NCI-H2029 (cell line): ENCODE measurements at places on chromosomes 1 and 21.

GRCh38 chr1:163035446-163036249, 33.5 kb upstream of the RGS4 start:
- DNase-seq = no peak

- peak; percentile 88 for DNase-seq
These were observed 215.5 kb downstream of the KCNJ6 start for GRCh38 chr21:37700641-37701202.

DNA sequence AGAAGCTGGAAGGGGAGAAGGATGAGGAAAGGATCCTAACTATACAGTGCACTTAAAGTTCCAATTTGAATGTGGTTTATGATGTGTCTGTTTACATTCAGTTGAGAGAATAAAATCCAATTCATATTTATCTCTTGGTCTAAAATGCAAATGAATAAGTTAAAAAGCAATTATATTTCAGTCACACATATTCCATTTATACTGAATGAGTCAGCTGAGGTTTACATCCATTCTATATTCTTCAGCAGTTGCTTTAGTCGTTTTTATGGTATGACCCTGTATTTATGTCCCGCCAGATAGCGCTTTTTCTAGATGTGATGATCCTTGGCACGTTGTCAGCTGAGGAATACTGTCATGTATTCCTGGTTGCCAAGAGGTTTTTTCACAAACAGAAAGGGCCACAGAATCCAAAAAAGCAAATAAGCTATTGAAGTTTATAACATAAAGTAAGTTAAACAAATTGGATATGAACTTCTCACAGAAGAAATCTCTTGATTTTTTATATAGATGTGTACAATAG, 866.2 kb downstream of the NCAM2 start:
- no peak for DNase-seq

DNA sequence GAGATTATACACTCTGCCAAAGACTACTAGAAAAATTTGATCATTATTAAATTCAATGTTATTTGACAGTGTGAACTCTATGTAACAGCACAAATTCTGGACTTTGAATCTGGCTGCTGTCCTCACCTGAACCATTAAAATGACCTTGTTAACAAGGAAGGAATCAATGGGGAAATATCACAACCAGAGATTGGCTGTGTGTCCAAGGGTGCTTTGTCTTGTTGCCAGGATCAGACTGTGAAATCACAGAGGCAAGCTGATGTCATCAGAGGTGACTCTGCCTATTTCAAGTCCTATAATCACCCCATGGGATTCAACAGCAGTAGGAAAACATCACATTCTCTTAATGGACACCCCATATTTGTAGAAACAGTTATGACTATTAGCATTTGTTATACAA, 46.8 kb downstream of the ADAMTS5 start:
- DNase-seq = no peak

DNA sequence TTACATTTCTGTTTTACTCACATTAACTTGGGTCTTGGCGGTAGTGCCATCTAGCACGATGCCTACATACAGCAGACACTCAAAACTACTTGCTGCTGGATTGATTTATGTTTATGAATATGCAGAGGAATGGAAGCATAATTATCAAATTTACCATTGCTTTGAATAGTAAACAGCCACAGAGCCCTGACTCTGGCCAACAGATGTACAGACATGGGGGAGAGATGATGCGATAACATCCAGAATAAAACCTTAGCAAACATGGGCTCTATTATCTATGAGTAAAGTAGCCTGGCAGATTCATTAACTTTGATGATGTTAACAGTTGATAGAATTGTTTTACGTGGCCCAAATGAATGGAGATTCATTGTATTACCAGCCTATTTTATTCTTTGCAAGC, 42.8 kb downstream of the PTGFR start:
- no peak for DNase-seq

DNA sequence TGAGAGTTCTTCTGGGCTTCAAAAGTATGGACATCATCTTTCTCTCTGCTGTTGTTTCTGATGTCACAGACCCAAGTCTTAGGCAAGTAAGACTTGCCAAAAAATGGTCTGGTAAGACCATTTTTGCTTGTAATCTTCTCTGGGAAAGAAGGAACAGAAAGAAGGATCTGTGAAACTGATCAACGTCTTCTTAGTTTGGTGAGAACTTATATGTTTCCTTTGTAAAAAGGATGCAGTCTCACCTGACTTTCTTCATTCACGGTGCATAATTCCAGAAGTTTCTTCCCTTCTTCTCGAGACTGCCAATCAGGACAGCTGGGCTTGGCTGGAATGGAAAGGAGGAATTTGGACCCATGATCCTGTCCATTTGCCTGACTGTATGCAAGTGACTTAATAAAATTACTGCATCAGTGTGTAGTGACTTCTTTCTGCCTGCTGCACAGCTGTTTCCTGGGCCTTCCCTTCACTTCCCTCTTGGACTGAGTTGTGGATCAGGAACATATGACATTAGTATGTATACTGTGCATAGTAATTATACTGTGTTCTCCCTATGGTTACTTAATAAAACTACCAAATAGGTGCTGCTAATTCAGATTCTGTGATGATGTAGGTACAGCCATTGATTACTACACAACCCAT, 7.6 kb upstream of the DENND1B start:
- no peak for DNase-seq

- no peak for DNase-seq
These were observed 183.5 kb downstream of the RUNX1 start for GRCh38 chr21:34865400-34866241.

DNA sequence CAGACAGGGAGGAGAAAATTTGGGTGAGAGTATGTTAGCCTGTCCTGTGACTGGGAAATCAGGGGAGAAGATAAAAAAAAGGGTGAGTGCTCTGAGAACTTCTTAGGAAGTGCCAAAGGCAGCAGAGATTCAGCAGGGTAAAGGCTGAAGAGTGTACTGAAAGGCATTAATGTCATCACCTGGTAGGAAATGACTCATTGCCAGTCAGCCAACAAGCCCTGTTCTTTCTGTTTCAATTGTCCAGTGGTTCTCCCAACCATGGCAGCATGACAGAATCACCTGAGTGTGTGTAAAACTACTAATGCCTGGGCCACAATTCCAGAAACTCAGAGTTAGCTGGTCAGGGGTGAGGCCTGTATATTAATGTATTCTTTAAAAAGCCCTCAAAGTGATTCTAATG, 83.5 kb downstream of the INTS7 start:
- peak; percentile 34 for DNase-seq

DNA sequence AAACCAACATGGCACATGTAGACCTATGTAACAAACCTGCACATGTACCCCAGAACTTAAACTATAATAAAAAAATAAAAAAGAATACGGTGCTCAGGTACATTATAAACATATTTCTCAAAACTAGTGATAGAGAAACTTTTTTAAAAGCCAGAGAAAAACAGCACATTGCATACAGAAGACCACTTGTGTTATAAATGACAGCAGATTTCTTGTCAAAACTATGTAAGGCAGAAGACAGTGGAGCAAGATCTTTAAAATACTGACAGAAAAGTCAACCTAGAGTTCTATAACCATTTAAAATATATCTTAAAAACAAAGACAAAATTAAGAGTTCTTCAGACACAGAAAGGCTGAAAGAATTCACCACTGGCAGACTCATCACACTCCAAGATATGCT, 144.7 kb downstream of the NEGR1 start:
- no peak for DNase-seq

- DNase-seq = no peak
These were observed 2.5 kb upstream of the ZNF683 start for GRCh38 chr1:26375081-26375480.

GRCh38 chr1:98793136-98793535, 131.6 kb downstream of the SNX7 start:
- DNase-seq = no peak

- DNase-seq = no peak
These were observed 6.3 kb downstream of the OR14I1 start for GRCh38 chr1:248696261-248696660.

DNA sequence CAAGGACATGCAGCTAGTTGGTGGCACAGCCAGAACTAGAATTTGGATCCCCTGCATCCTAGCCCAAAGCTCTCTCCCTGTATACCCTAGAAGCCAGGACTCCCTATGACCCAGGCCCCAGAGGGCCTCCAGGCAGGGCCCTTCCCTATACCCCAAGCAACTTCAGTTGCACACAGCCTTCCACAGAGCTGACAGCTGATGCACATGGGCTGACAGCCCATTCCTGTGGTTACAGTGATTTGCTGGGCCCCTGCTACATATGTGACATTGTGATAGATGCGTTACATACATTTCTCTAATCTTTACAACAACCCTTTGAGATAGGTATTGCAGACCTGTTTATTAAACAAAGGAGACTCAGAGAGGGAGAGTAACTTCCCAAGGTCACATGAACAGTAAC, 5.8 kb downstream of the ATP1A2 start:
- no peak for DNase-seq

GRCh38 chr1:220906561-220907334, 27.5 kb downstream of the HLX start:
- DNase-seq = no peak

DNA sequence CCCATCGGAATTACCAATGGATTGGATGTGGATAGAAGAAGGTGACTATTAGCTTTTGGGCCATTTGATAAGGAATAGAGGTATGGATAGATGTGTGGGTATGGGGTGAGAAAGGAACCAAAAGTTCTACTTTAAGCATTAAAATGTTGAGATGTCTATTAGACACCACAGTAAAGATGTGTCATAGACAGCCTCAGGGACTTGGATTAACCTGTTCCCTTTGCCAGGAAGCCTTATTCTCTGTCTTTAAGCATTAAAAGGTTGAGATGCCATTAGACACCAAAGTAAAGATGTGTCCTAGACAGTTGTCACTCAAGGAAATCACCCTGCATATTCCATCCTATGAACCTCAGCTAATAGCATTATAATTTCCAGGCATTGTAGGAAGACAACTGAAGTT, 11.0 kb upstream of the DENND1B start:
- no peak for DNase-seq

GRCh38 chr1:93774707-93775106, 93.1 kb upstream of the BCAR3 start:
- DNase-seq = no peak

DNA sequence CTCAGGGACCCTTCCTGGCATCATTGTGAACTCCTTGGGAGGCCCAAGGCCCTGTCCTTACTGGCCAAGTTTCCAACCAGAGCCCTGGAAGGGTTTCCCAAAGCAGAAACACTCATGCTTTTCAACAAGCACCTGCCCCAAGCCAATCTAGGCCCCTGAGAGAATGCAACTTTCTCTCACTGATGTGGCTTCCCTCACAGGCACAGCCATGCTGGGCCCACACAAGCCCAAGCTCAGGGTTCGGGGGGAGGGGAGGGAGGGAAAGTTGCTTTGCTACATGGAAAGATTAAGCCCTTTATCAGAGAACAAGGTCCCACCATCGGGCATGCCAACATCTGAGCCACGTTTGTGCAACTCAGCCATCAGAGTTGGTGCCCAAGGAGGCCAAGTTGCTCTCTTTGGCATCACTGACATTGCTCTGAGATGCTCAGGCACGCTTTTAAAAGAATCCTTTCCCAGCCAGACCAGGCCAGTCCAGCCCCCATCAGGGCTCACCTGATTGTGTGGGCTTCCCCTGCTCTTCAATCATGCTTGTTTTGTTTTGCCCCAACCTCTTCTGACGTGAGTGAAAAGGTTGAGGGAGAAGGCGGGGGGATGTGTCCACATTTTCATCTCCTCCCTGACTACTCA, 43.5 kb downstream of the RIMS3 start:
- DNase-seq = no peak

DNA sequence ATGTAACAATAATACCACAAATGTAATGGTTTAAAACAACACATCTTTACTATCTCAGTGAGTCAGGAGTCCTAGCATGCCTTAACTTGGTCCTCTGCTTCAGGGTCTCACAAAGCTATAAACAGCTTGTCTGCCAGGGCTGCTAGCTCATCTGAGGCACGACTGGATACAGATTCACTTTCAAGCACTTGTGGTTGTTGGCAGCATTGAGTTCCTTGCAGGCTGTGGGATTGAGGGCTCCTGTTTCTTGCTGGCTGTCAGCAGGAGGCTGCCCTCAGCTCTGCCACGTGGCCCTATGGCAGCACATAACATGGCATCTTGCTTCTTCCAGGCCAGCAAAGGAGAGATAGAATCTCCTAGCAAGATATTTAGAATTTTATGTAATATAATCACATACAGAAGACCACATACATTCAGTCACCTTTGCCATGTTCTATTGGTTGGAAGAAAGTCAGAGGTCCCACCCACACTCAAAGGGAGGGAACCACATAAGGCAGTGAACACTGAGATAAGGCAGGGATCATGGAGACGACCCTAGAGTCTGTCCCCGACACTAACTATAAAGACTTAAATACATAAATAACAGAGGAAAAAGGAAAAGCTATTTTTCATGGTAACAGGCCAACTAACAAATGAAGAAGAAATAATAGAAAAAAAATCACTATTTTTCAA, 18.9 kb upstream of the IPP start:
- no peak for DNase-seq

DNA sequence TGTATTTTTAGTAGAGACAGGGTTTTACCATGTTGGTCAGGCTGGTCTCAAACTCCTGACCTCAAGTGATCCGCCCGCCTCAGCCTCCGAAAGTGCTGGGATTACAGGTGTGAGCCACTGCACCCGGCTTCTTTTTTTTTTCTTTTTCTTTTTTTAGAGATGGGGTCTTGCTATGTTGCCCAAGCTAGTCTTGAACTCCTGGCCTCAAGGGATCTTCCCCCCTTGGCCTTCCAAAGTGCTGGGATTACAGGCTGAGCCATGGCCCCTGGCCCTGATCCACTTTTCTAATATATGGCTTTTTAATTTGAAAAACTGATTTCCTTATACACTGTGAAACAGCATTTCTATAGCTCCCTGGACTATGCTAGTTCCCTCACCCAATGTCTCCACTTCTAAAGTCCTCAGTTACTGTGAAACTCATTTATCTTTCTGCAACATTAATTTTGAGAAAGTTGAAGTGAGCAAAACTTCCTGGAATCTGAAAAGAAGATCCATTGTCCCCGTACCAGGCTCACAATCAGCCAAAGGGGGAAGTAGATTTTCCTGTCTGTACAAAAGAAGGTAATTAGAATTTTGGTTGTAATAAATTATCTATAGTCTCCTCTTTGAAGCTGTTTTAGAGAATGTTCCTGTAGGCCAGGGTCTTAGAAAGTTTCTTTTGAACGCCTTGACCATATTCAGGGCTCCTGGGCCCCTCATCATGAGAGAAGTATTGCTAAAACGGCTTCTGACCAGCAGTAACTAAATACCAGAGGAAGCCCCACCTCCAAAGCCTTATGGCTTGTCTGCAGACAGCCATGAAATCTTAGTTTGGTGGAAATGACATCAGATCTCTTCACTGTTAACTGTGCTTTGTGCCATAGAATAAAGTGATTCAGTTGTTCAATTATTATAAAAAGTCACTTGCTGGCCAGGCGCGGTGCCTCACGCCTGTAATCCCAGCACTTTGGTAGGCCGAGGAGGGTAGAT, 34.9 kb downstream of the DEGS1 start:
- no peak for DNase-seq

- peak; percentile 63 for DNase-seq
These were observed 174.5 kb upstream of the RUNX1 start for GRCh38 chr21:35223480-35224156.

GRCh38 chr1:236659792-236660587, 26.3 kb upstream of the ACTN2 start:
- no peak for DNase-seq
